T-helper 17 cell (primary cell): ENCODE measurements at places on chromosomes 12 and 14.

DNA sequence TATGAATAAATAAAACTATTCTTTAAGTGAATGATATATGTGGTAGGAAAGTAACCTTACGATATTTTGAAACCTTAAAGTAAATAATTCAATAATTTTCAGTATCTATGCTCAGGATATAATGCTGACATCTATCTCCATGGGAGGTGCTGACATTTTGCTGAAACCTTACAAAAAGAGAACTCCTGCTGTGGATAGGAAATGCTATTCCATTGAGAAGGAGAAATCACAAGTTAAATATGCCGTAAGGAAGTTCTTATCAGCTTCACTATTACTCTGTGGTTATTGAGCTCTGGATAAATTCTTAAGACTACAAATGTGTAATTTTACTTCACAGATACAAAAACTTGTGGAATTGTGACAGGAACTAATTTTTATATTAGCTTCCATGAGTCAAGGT, 722.1 kb downstream of the TMTC2 start:
- DNase-seq, result no peak
- no peak overlapping the region for H3K4me3 ChIP-seq
- H3K27ac ChIP-seq, result no peak overlapping the region
- H3K27me3 ChIP-seq, result no peaks in the 10 kb centered on the region

GRCh38 chr12:96828169-96828789, 78.8 kb upstream of the NEDD1 start:
- no peaks in the 10 kb centered on the region for H3K4me1 ChIP-seq
- no peak overlapping the region for H3K4me3 ChIP-seq
- no peaks in the 10 kb centered on the region for H3K27me3 ChIP-seq
- H3K27ac ChIP-seq, result no peak overlapping the region
- DNase-seq, result no peak

- H3K4me1 ChIP-seq, result no peaks in the 10 kb centered on the region
- H3K27ac ChIP-seq, result no peak overlapping the region
- no peak overlapping the region for H3K4me3 ChIP-seq
- no peak for DNase-seq
- H3K27me3 ChIP-seq, result no peaks in the 10 kb centered on the region
Observed at GRCh38 chr12:87344699-87345098, 684.5 kb downstream of the C12orf50 start.

DNA sequence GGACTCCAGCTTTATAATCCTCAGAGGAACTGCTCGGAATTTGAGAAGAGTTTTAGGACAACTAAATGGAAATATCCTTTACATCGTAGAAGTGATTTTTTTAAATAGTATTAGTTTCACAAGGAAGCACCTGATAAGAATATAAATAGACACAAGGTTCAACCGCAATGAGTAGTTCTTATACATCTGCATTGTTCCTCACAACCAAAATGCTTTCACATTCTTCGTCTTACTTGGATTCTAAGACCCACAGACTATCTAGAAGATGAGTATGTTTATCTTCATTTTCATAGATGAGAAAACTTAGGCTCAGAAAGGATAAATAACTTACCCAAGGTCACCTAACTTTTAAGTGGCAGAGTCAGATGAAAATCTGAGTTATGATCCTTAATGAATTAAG, 469.0 kb downstream of the GALC start:
- no peak for DNase-seq
- H3K27me3 ChIP-seq, result no peaks in the 10 kb centered on the region

DNA sequence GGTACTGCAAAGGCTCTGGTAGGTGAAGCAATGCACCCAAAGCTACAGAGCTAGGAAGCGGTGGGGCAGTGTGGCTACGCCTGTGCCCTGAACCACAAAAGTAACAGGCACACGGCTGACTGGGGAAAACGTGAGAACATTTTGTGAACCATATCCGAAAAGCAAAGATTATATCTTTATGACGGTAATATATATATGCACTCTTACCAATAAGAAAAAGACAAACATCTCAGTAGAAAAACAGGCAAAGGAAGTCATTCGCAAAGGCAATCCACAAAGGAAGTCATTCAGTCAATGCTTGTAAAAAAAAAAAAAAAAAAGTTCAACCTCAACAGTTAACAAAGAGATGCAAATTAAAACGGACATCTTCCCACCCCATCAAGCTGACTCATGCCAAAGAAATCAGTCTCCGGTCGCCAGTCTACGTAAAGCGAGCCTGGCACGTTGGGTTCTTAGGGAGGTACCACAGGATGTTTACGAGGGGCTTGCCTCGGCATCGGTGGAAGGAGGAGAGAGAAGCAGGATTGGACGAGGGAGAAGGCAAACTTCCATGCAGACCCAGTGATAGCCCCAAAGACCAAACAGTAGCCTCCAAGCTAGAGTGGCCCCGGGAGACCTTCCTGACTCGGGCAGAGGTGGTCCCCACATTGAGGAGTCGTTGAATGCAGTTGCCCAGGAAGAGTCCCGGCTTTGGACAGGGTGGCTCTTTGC, 39.4 kb upstream of the PPP2R5C start:
- H3K4me3 ChIP-seq, result peak overlapping the region; percentile 90
- no peaks in the 10 kb centered on the region for H3K36me3 ChIP-seq
- H3K4me1 ChIP-seq, result peaks cover 43% of the 10 kb centered on the region
- DNase-seq, result peak; percentile 49
- H3K27ac ChIP-seq, result peak overlapping the region; percentile 100

DNA sequence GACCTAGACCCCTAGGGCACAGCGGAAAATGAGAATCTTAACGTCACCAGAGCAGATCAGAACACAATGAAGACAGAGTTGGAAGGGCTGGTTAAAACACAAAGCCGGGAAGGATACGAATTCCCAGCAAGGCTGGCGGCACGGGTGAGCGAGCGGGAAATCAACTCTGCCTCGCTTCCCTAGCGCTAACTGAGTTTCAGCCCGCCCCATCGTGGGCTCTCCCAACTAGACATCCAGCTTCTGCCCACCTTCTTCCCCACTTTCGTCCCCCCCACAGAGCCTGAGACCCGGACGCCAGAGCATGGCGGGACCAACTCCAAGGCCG, 377 bp downstream of the CCNT1 start:
- no peaks in the 10 kb centered on the region for H3K27me3 ChIP-seq
- H3K36me3 ChIP-seq, result no peaks in the 10 kb centered on the region
- peak overlapping the region; percentile 100 for H3K27ac ChIP-seq
- peak overlapping the region; percentile 85 for H3K4me3 ChIP-seq
- no peak for DNase-seq

- H3K36me3 ChIP-seq, result no peaks in the 10 kb centered on the region
- DNase-seq, result no peak
- no peak overlapping the region for H3K27ac ChIP-seq
- H3K4me1 ChIP-seq, result no peaks in the 10 kb centered on the region
Observed at GRCh38 chr12:104230304-104231095, 14.9 kb downstream of the TXNRD1 start.
